Brain (organoid and tissue), 16 donors: ENCODE measurements at places on chromosomes 7 and 10.

DNA sequence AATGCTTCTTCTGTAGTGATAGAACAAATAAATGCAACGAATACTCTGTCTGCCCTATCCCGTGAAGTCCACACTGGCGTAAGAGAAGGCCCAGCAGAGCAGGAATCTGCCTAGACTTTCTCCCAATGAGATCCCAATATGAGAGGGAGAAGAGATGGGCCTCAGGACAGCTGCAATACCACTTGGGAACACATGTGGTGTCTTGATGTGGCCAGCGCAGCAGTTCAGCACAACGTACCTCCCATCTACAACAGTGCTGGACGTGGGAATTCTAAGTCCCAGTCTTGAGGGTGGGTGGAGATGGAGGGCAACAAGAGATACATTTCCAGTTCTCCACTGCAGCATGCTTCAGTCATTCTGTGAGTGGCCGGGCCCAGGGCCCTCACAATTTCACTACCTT, 45.8 kb downstream of the FIGNL1 start:
- DNase-seq, result no peak

- peak; percentile 82 for DNase-seq
Observed at GRCh38 chr10:96017191-96017687, 26.1 kb upstream of the CCNJ start.

GRCh38 chr7:70474639-70475234, 657.2 kb upstream of the GALNT17 start:
- peak; percentile 55 for DNase-seq

DNA sequence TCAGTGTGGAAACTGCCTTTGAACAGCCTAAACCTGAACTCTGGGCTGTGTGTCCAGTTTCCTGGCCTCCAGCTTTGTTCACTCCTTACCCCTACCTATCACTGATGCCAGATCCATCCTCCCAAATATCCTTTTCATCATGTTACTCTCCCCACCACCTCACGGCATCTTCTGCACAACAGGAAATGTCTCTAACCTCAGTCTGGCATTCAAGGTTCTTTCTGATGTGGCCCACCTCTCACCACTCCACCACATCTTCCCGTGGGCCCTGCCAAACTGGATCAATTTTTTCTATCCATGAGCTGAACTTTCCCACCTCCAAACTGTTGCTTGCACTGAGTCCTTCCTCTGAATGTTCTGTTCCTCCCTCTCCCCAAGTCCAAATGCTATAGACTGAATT, 35.8 kb upstream of the MAP3K8 start:
- DNase-seq, result no peak

DNA sequence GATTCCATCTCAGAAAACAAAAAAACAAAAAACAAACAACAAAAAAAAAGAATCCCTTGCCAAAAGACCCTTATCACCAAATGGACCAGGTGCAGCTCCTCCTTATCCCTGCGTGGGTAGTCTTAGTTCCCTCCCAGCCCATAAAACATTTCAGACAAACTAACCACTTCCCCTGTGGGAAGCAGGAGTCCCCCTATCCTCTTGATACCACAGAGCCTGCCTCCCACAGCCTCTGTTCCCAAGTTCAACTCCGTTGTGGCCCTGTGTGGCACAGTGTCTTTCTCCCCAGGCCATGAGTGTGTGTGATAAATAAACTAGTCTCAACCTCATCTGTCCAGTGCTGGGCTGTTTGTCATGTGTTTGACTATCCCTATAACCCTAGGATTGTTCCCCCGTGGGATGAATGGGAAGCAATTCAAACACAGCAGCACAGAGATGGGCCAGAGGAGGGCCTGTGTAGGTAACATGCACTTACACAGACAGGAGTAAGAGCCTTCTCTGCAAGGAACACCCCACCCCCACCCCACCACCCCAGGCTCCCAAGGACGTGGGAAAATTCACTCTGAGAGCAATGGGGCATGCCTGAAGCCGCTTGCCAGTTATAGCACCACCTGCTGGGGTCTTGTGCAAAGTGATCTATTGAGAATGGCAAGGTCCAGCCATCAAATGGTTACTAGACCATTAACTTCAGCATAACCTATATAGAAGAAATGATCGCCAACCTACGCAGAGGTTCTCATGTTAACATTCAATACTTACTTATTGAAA, 147.1 kb upstream of the GHITM start:
- DNase-seq, result peak; percentile 16

DNA sequence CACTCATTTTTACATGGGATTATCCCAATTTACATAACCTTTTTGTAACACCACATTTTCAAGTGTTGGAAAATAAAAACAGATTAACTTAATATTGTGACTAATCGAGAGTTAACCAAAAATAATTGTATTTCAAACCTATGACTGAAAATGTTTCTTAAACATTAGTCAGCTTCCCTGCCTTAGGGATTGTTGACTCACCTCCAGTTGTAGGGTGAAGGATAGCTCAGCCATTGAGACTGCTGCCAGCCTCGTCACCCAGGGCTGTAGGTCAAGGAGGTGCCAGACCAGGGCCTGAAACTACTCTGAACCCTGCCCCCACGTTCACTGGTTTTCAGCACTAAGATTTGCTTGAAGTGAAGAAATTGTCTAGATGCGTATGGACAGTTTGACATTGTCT, 351.2 kb downstream of the GFRA1 start:
- DNase-seq, result no peak

GRCh38 chr10:104925232-104925851, 284.3 kb downstream of the SORCS3 start:
- DNase-seq, result peak; percentile 75
